ENCODE measurements at places on chromosomes 16 and 17.

DNA sequence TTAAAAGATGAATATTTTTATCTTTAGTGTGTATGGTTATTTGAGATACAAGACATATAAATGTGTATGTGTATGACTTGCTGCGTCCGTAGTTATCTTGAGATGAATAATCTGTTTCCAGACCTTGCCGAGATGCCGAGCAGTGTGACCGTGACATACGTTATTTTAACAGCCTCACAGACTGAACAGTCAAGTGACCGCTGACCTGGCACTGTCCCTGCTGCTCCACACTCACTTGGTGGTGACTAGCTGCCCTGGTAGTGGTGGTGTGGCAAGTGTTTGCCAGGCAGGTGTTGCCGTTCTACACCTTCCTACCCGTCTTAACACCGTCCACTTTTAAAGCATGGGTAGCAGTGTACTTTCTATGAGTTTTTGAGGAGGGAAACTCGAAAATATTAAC is 5.0 kb downstream of the ZC3H18 start:
- DNase-seq, result no peak

DNA sequence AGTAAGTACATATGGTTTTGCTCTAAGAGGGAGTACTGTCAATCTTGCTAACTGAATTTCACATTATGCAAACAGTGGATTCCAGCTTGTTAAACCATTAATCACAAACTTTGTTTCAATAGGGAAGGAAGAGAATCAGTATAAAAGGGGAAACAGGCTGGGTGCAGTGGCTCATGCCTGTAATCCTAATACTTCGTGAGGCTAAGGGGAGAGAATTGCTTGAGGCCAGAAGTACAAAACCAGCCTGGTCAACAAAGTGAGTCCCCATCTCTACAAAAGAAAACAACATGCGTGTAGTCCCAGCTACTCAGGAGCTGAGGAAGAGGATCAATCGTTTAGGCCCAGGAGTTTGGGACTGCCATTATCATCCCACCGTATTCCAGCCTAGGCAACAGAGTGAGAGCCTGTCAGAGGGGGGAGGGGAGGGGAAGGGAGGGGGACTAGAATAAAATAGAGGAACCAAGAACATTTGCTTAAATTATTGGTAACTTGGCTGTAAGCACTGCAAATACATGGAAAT is 65.7 kb downstream of the FBXL20 start:
- no peak for DNase-seq

DNA sequence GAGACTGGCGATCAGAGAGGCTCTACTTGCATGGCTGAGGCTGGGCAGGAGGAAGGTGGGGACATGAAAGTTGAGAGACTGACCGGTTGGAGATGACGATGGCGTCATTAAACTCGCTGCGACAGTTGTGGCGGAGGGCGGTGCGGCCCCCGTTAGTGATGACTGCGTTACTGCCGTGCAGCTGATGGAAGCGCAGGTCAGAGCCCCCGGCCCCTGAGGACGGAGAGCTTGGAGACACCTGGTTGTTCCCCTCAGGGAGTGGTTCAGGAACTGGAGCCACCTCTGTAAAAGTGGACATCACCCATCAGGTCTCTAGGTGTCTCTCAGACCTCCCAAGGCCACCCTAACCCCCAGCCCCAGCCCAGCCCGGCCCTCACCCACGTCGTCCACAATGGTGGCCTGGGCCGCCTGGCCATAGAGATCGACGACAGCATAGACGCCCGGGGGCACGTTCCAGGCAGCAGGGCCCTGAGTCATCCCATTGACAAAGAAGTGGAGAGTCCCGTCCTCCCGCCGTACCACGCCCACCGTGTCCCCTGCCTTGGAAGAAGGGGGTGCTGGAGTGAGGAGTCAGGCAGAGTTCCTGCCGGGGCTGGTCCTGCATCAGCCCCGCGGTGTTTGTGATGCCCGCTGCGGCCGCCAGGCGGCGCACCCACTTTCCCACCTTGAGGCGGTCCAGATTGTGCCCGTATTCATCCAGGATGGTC is 5.3 kb downstream of the NEURL4 start:
- DNase-seq, result peak; percentile 63

GRCh38 chr17:30964876-30965275 is 6.0 kb upstream of the RNF135 start:
- DNase-seq, result no peak

- DNase-seq, result no peak
Observed at GRCh38 chr17:47190770-47191169, 1.7 kb upstream of the CDC27 start.

DNA sequence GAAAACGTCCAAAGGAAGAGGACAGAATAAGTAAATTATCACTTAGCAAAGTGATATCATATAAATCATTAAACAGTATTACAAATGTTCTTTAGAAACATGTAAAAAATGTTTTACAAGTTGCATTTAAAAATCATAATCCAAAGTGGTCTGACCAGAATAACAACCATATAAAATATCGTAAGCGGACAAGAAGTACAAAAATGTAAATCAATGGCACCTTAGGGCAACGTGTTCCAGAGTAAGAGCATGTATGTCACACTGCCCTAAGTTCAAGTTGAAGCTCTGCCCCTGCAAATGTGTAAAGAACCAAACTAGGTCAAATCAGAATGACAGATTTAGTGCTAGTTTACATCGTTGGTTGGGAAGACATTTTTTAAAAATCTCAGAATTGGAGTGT is 11.4 kb downstream of the USP31 start:
- no peak for DNase-seq

DNA sequence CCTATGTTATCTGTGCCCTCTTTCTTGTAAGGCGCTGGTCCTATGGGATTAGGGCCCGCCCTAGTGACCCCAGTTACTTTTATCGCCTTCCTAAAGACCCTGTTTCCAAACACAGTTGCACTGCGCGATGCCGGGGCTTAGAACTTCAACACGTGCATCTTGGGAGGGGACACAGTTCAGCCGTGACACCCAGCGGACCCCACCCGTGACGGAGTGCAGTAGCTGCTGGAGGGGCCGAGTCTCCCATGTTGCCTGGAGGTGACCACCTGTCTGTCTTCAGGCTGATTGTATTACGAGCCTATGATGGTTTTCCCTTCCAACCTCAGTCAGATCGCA is 9.4 kb downstream of the BAIAP2 start:
- no peak for DNase-seq

DNA sequence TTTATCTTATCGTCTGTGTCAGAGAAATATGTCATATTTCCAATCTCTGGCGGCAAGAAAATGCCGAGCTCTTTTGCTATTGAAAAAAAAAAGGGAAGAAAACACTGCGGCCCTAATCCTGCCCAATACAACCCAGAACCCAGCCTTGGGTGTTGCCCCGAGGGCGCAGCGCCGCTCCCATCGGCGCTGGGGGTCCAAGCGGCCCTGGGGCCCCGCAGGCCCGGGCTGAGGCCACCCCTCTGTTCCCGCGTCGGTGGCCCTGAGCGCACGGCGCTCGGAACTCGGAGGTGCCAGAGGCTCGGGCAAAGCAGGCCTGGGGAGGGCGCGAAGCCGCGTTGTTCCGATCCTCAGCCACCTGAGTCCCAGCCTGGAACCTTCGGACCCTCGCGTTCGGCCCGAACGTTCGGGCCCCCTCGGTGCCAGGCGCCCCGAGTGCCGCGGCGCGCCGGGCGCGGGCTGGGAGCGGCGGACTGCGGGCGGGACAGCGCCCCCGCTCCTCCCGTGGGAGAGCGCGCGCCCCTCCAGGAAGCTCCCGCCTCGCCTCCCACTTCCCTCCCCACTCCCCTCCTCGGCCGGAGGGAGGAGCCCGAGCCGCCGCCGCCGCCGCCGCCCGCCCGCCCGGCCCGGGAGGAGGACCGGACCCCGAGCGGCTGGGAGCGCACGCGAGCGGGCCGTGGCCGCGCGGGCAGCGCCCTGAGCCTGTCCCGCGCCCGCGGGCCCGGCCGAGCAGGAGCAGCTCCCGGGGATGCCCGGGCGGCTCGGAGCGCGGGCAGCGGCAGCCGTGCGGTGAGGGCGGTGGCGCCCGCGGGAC is at the start of gene CPNE2:
CPNE2 (plus strand) TSS at position 609 of the 811 bp plus-strand sequence. CDS start 18,160 bp downstream, outside the sequence.
- DNase-seq, result peak; percentile 63
